ENCODE measurements at places on chromosomes 2 and 18. TPM values are rescaled to one million over a fixed set of nuclear protein-coding genes. Genes with fewer than 3 reads are reported as not detected.

DNA sequence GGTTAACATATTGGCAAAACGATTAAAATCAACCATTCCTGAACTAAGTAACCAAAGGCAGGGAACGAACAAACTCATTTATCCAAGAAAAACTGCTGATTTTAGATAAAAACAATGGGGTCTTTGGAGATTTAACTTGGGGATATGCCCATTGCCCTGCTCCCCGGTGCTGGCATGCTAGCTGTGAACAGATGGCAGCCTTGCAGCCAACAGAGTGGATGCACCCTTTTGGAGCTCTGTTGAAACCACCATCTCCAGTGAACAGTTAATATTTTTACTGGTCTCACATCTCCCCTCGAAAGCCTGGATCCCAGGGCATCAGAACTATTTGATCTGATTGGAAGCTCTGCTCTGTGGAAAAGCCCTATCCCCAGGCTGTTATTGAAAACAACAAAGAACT lies 303.1 kb downstream of the TGIF1 start:
- no peak overlapping the region for H3K4me3 ChIP-seq
- H3K4me1 ChIP-seq = no peaks in the 10 kb centered on the region
- no peaks in the 10 kb centered on the region for H3K27me3 ChIP-seq
- H3K27ac ChIP-seq = no peak overlapping the region

DNA sequence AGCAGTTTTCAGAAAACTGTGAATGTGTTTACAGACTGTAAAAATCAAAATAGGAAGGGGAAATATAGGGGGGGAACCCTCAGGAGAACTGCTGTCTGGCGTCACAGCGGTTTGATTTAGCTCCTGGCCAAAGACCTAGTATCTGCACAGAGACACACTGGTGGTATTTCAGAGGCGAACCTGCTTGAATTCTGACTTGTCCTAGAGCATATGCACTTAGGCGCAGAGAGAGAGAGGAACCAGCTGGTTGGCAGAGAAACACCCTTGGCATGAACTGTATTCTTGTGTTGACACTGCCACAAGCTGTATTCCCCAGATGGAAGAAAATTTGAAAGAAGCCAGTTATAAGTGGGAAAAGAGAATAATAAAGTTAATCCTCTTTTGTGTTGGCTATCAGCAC lies 506.5 kb upstream of the NRP2 start:
- H3K4me3 ChIP-seq = no peak overlapping the region
- H3K27me3 ChIP-seq = no peaks in the 10 kb centered on the region
- no peak overlapping the region for H3K27ac ChIP-seq
- no peak for DNase-seq
- no peaks in the 10 kb centered on the region for H3K36me3 ChIP-seq

EN1 gene
- not detected for polyA plus RNA-seq

- H3K27ac ChIP-seq = no peak overlapping the region
- peaks cover 5% of the 10 kb centered on the region for H3K27me3 ChIP-seq
- no peaks in the 10 kb centered on the region for H3K36me3 ChIP-seq
- no peak for DNase-seq
Observed at GRCh38 chr2:905091-905832, 45.4 kb upstream of the SNTG2 start.

DNA sequence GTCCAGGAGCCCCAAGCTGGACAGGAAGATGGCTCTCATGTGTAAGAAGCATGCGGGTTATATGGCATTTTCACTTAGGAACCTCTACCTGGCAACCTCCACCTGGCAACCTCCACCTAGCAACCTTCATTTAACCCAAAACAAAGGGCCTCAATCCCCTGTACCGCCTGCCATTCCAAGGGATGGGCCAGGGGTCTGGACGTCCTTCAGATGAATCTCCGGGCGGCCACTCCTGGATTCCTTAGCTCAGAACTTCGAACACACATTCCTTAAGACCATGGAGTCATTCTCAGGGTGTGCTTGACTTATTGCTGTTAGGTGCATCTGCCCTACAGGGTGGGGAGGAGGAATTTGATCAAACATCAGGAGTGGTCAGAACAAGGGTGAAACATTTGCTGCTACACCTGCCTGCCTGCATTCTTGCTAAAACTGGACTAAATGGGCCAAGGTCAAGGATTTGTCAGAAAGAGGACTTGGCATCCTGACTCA lies 277.6 kb downstream of the PHLPP1 start:
- H3K36me3 ChIP-seq = no peaks in the 10 kb centered on the region
- no peaks in the 10 kb centered on the region for H3K4me1 ChIP-seq
- no peak overlapping the region for H3K4me3 ChIP-seq
- H3K27me3 ChIP-seq = no peaks in the 10 kb centered on the region
- DNase-seq = no peak

DNA sequence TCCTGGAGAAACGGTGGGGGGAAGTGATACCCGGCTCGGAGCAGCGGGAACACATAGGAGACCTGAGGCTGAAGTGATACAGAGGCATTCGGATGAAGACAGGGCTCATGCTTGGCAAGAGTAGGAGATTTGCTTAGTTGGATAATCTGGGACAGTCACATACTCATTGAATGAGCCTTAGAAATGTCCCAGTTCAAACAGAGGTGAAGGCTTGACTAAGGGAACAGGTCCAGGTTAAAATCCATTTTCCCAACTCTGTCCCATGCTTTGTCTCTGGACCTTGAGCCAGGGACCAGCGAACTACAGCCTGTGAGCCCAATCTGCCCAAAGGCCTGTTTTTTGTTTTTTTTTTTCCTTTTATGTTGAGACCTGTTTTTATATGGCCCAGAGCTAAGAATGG lies 1.3 kb downstream of the UGT1A6 start:
- H3K4me3 ChIP-seq = no peak overlapping the region
- no peaks in the 10 kb centered on the region for H3K27me3 ChIP-seq
- H3K27ac ChIP-seq = no peak overlapping the region
- DNase-seq = no peak
- no peaks in the 10 kb centered on the region for H3K36me3 ChIP-seq
